ENCODE measurements at places on chromosomes 12 and 14.

DNA sequence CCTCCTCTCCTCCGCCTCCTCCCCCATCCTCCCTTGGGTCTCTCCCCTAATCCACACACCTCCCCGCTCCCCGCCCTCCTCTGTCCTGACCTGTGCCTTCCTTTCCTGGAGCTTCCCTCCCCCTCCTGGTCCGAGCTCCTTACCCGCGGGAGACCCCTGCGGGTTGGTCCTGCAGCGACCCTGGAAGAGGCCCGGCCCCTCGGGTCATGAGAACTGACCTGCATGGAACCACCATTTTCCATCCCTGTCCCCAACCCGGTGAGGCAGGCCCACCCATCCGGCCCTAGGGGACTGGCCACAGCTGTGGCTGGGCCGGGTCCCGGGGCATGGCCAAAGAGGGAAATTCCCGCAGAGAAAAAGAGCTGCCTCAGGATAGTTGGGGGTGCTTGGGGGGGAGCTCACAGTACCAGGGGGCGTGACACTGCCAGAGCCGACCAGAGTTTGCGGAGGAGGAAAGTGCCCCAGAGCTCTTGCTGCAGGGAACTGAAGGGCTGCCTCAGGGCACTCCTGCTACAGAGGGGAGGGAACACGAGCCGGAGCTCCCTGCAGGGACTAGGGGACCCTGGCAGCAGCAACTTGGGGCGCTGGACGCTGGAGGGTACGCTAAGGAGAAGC, 613 bp downstream of the ARHGEF40 start:
- DNase-seq = peak; percentile 51

- peak; percentile 71 for DNase-seq
Measured at GRCh38 chr12:6697584-6698351, 2.8 kb downstream of the PIANP start.

- no peak for DNase-seq
Measured at GRCh38 chr14:106187216-106187615, 660.8 kb downstream of the TMEM121 start.

DNA sequence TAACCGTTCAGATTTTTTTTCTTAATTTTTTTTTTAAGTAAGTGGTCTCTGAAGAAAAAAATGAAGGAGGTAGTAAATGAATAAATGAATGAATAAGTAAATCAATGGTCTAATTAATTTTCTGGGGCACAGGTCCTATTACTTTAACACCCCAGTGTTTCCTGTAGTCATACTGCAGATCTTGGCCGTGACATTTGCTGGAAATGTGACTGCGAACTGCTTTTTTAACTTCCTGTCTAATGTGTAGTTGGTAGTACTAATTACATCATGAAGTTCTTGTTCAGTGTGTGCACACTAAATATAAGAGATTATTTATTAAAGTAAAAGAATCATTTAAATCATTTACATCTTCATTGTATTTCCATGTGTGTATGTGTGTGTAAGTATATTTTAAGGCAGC, 45.4 kb downstream of the AEBP2 start:
- no peak for DNase-seq

DNA sequence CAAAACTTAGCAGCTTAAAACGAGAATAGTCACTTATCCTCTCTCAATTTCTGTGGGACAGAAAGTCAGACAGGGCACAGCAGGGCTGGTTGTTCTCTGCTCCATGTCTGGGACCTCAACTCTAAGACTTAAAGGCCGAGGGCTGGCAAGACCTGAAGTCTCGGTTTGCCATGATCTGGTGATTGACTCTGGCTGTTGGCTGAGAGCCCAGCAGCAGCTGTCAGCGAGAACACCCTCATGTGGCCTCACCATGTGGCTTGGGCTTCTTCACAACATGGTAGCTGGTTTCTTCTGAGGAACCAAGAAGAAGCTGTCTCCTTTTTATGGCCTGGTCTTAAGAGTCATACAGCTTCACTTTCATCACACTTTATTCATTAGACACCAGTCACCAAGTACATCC, 1.7 kb upstream of the VASH1 start:
- DNase-seq = no peak

Measured in endothelial cell (in vitro differentiated cells).